T-helper 2 cell treated with Interferon-gamma antibody and Interleukin-4, amounts not matched to agents 5 μg/mL and 100 μg/mL, for 36 hours (primary cell): ENCODE measurements at places on chromosomes 13 and 19.

GRCh38 chr13:59991395-59991794 lies 172.3 kb downstream of the DIAPH3 start:
- DNase-seq = no peak

DNA sequence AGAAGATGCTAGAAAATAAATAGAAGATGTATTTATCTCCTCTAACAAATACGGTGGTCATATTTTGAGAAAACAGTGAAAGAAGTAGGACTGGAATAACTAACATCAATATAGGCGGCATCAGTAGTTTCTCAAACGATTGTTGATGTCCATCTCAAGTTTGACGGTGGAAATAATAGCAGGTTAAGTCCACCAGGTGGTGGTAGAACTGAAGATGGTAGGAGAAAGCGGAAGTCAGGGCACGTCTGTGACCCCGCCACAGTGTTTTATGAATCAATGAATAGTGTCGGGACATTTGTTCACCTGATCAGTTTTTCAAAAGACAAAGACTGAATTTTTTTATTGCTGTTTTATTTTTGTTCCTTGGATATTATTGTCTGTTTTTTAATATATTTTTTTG lies 706.4 kb upstream of the SLC10A2 start:
- no peak for DNase-seq

DNA sequence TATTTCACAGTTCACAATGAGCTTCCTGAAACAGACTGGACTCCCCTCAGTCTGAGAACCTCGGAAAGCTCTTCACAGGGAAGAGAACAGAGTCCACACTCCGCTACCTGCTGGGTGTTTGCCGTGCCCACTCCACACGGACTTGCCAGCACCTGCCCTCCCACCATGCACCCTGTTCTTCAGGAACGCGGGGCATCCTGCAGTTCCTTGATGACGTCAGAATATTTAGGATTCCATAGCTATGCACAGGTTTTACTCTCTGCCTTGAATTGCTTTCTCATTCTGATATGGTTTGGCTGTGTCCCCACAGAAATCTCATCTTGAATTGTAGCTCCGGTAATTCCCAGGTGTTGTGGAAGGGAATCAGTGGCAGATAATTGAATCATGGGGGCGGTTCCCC lies 74.4 kb upstream of the FARP1 start:
- DNase-seq = no peak

DNA sequence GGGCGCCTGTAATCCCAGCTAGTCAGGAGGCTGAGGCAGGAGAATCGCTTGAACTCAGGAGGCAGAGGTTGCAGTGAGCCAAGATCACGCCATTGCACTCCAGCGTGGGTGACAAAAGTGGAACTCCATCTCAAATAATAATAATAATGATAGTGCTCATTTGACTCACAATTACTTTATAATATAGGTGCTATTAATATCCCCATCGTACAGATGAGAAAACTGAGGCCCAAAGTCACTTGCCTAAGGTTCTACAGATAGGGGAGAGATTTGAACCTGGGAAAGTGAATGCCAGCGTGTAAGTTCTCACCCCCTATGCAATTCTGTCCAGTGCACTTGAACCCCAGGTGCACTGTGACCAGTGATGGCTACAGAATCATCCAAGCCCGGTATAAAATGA lies 5.9 kb downstream of the GMFG start:
- no peak for DNase-seq

- DNase-seq = no peak
Observed at GRCh38 chr13:27353708-27354107, 70.7 kb upstream of the GTF3A start.

GRCh38 chr19:6286676-6287075 lies 6.9 kb upstream of the MLLT1 start:
- DNase-seq = no peak

- no peak for DNase-seq
Observed at GRCh38 chr13:19795956-19796355, 13.2 kb upstream of the PSPC1 start.

- peak; percentile 67 for DNase-seq
Observed at GRCh38 chr19:7852851-7853769, 21.1 kb downstream of the PRR36 start.

DNA sequence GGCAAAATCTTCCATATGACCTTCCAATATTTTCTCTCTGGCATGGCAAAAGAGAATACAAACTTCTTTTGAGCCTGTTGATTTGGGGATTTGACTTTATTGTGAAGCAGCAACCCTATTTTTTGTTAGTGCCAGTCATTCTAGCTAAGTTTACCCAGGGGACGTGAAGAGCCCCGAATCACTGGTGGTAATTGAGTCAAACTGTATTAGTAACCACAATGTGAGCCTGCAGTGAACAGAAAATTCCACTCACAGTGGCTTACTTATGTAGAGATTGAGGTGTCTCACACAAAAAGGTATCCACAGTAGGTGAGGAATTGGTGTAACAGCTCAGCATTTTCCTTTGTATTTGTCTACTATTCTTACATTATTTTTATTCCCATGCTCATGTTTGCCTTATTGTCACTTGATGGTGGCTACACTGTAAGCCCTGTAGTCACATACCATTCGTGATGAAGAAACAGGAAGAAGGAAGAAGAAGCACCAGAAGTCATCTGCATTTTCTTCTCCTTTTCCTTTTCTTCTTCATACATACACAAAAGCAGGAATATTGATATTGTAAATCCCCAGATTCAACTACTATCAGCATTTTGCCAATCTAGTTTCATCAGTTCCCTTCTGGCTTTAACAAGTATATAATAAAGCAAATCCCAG lies 33.3 kb upstream of the MYCBP2 start:
- no peak for DNase-seq

DNA sequence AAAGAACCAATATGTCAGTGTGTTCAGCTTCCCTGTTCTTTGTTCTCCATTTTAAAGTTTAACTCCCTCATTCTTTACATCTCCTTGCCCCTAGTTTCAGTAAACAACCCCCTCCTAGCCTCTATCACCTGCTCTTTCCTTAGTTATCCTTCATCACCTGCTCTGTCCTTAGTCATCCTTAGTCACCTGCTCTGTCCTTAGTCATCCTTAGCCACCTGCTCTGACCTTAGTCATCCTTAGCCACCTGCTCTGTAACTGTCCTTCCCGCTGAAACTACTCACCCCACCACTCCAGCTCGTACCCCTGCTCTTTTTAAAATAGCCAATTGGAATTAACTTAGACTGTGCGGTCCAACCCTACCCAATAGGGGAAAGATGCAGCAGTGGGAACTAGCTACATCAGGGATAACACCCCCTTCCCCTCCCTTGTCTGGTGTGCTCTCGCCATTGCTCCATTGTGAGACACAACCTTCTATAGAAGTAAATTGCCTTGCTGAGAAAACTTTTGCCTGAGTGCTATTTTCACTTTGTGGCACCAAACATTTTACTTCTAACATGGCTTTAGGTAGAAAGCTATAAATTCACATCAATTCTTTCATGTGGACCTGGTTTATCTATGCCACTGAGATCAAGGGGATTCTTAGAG lies 16.2 kb downstream of the EDNRB start:
- DNase-seq = no peak

- no peak for DNase-seq
Observed at GRCh38 chr19:5053661-5054060, 84.7 kb downstream of the KDM4B start.

- DNase-seq = no peak
Observed at GRCh38 chr19:15293781-15294491, 38.4 kb downstream of the BRD4 start.

DNA sequence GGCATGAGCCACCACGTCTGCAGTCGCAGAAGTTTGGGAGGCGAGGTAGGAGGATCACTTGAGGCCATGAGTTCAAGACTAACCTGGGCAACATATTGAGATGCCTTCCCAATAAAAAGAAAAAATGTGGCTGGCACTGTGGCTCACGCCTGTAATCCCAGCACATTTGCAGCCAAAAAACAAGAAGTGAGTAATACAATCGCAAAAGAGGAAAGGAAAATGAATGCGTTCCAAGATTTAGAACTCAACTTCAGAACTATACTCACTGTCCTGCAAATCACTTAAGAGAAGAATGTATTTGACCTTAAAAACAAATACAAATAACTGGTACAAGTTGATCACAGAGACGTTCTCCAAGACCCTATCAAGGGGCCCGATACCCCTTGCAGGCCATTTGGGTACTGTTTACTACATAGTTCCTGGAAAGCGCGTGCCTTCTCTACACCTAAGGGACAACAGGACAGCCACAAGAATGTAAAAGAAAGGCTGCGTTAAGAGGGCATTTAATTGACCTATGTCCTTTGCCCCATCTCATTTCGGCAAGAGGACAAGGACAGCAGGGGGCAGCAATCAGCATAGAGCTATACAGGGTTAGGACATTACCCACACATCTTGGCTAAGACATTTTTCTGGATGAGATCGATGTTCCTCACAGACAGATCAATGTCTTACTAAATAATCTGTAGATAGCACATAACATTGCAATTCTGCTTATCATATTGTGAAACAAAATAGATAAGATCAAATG lies 41.3 kb downstream of the FLT3 start:
- peak; percentile 9 for DNase-seq

DNA sequence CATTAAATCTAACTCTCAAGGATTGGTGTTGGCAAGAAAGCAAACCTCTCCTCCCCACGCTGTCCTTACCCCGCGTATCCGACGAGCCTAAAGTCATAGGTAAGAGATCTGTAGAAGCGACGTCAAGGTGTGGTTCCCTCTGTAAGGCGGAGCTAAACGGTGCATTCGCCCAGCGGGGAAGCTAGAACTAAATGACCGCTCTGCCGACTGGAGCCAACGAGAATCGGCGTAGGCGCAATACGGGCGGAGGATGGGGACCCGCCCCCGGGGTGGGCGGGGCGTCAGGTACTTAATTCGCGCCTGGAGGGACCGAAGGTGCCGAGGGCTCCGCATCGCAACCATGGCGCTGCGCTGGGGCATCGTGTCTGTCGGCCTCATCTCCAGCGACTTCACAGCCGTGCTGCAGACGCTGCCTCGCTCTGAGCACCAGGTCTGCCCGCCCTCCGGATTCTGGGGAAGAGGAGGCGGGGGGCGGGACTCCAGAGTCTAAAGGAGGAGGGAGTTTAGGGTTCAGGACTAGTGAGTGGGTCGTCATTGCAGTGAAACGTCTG lies at the start of gene DHDH:
TSS of gene DHDH (plus strand) at position 318 of the 551 bp plus-strand sequence. CDS start at position 341, 23 bp downstream.
- peak; percentile 78 for DNase-seq

DNA sequence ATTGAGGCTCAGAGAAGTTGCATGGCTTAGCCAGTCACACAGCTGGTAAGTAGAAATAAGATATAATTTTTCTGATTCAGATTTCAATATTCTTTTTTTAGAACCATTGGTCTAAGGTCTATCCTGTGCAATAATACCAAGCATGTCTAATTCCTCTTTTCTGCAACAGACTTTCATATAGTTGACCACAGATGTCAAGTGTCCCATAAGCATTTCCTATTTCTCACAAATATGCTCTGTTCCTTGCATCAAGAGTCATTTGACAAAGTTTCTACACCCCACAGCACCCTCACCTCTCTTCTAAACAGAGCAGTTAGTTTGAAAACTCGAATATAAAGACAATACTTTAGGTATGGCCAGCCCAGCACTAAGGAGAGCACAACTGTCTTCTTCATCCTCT lies 26.8 kb upstream of the SACS start:
- no peak for DNase-seq

GRCh38 chr13:25910991-25911419 lies 140.8 kb downstream of the SHISA2 start:
- DNase-seq = no peak

DNA sequence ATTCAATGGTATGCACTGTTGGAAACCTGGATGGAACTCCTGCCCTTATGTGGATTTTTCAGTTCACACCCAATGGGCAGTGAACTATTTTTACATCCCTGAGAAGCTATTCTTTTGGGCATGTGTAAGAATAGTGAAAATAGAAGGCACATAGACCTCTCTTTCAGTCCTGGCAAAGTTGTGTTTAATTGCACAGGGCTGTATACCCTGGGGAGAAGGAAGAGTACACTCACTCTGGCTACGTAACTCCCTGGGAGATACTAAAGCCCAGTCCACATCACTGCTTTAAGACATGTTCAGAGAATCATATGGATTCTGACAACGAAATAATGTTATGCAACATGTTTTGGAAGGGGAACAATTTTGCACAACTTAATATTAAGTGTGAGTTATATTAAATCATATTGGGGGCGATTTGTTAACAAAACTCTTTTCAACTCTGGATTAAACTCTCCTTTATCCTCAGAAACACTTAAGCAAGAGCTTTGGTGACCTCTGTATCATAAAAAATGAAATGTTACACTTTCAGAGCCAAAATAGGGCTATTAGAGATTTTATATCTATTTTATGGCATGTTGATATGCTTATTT lies 166.1 kb downstream of the DCT start:
- no peak for DNase-seq

- DNase-seq = no peak
Observed at GRCh38 chr13:37715606-37716015, 117.0 kb upstream of the POSTN start.

GRCh38 chr19:17078920-17079709 lies 3.5 kb downstream of the MYO9B start:
- DNase-seq = no peak

GRCh38 chr13:98478189-98479129 lies 98.4 kb downstream of the STK24 start:
- DNase-seq = peak; percentile 49

- no peak for DNase-seq
Observed at GRCh38 chr13:54486421-54487166, 1458.0 kb downstream of the OLFM4 start.

GRCh38 chr19:28868836-28869235 lies 344.1 kb downstream of the UQCRFS1 start:
- no peak for DNase-seq

GRCh38 chr13:94656176-94656575 lies 54.5 kb downstream of the GPR180 start:
- DNase-seq = no peak

- no peak for DNase-seq
Observed at GRCh38 chr13:110836605-110836903, 78.3 kb downstream of the ANKRD10 start.

GRCh38 chr13:99955747-99956472 lies 15.7 kb downstream of the ZIC5 start:
- no peak for DNase-seq

GRCh38 chr13:51794964-51795363 lies 9.0 kb downstream of the DHRS12 start:
- no peak for DNase-seq

- no peak for DNase-seq
Observed at GRCh38 chr13:62556978-62557377, 1141.3 kb upstream of the PCDH20 start.
